ENCODE measurements at places on chromosomes 7 and 10.

DNA sequence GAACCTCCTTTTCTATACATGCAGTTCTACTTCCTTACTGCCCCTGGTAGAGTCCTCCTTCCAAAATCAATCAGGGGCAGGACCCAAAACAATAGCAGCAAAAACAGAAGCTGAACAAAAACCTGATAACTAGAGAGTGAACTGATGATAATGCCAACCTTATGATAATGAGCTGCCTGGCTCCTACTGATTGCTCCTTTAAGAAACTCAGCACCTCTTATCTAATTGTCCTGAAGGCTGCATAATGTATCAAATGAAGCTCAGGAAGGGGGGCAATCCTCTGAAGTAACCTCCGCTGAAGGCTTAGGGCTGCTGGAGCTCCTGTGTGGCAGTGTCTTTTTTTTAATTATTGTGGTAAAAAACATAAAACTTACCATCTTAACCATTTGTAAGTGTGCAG is 257.0 kb downstream of the PHTF2 start:
- no peak for DNase-seq

DNA sequence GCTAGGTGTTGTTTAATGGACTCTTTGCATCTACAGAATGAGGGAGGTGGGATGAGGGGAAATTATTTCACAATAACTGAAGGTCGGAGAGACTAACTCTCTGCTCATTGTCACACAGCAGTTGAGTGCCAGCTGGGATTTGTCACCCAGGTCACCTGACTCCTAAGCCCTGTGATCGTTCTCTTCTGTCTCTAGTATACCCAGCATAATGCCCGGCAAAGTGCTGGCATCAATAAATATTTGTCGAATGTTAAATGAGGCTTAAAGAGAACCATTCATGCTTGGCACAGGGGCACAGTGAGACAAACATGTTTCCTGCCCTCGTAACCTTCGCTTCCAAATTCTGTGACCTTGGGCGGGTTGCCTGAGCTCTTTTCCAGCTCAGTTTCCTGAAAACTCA is 70.8 kb downstream of the TCF7L2 start:
- no peak for DNase-seq

DNA sequence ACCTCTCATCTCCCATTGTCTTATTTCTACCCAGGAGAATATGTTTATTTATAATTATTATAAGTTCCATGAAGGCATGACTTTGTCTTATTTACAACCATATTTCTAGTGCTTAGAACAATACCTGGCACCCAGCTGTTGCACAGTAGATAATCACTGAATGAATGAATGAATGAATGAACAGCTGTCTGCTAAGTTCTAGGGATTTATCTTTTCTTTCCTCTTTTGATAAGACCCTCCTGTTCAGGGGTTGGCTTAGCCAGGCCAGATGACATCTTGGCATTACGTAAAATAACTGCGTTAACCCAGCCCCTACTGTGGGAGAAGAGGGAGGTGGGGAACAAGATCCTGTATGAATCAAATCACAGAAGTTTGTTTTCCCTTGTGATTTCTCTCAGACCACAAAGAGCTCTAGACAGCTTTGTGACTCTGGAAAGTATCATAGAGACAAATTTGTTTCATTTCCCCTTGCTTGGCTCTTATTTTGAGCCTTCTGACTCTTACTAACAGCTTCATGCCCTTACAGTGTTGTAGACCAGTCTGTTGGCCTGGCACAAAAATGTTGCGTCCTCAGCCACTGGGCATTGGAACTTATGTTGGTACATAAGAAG is 8.4 kb downstream of the ZNF862 start:
- no peak for DNase-seq

DNA sequence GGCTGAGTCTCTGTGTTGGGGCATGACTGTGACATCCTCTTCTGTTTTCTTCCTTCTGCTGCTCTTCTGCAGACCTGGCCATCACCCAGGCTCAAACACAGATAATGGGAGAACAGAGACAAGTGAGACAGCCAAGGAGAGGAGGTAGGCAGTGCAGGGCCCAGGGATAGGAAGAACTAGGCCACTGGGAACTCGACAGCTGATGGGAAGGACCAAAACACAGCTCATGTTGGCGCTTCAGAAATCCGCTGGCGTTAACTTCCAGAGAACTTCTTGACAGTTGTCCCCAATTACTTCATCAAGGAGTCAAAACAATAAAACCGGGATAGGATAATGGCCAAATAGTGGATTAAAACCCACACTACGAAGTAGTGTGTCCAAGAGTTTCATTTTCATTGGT is 97.0 kb upstream of the PALS2 start:
- DNase-seq, result no peak

DNA sequence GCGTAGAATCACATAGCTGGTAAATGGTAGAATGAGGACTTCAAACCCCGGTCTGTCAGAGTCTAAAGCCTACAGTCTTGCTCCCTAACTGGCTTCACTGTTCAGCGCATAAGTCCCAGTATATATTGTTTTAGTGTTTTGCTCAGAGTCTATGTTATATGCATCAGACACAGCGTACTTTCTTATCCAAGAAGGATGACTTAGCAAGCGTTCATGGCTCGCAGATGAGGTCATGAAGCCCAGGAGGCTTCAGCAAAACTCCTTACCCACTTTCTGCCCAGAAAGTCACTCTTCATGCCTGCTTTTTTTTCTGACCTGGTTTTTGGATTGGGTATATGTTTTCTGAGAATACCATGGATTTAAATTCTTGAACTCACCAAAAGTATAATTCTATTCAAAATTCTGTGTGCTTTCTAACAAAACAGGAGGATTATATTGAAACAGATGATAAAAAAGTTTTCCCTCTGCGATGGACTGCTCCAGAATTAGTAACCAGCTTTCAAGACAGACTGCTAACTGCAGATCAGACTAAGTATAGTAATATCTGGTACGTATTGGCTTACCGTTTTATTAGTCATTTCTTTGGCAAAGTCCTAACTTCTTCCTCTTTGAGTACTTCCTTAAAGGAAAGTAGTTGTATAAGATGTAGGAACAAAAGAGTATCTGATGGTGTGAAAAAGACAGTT is 24.6 kb upstream of the BHLHA15 start:
- no peak for DNase-seq

GRCh38 chr10:14545827-14546226 is 215.1 kb upstream of the FRMD4A start:
- no peak for DNase-seq

- DNase-seq, result no peak
These were observed 777.7 kb downstream of the LRMDA start for GRCh38 chr10:76209135-76209534.

- no peak for DNase-seq
These were observed 6.3 kb downstream of the CFAP69 start for GRCh38 chr7:90251304-90251635.

Data from stimulated activated CD4-positive, alpha-beta T cell treated with anti-CD3 and anti-CD28 coated beads, Interleukin-1b, Interleukin-23, amount 100 ng/mL, for 4 hours (primary cell).